Activated effector memory CD4-positive, alpha-beta T cell treated with Interleukin-2 at 50 U/mL for 16 hours (primary cell): ENCODE measurements at places on chromosomes 5 and 9.

- no peak for DNase-seq
Observed at GRCh38 chr9:116860509-116861120, 173.5 kb downstream of the TRIM32 start.

- no peak for DNase-seq
Observed at GRCh38 chr9:133134388-133135145, 13.5 kb upstream of the RALGDS start.

DNA sequence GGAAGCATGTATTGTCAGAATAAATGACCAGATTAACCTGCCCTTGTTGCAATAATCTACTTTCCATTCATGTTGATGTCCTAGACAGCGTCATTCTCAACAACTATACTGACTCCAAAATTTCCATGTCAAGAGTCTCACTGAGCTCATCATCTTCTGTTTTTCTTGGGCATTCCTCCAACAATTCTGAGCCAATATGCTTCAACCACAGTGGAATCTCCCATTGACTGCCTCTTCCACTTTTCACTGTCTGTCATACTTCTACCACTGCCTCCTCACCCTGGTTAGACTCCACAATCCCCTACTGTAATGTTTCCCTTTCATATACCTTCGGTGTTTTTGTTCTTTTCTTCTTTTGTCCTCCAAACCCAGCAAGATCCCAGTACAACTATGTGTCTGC, 162.8 kb downstream of the TLE1 start:
- DNase-seq: no peak

DNA sequence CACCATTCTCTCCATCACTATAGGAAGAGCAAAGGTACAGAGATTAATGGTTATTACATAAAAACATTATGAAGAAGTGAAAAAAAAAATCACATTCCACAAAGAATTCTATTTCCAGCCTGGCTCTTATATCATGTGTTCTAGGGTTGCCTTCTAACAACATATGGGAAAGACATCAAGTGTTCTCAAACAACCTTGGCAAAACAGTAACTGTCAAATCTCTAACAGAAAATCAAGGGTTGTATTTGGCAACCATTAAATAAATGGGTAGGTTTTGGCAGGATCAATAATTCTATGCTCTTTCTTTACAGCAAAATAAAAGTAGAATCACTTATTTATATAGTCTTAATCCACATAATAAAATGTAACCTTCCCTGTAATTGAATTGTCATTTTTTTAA, 728.9 kb downstream of the MAT2B start:
- DNase-seq: no peak

- DNase-seq: no peak
Observed at GRCh38 chr5:75319638-75320037, 17.4 kb upstream of the HMGCR start.

GRCh38 chr5:136374003-136374402, 8.7 kb upstream of the TRPC7 start:
- DNase-seq: no peak

- no peak for DNase-seq
Observed at GRCh38 chr9:121784731-121785411, 133.4 kb downstream of the DAB2IP start.

DNA sequence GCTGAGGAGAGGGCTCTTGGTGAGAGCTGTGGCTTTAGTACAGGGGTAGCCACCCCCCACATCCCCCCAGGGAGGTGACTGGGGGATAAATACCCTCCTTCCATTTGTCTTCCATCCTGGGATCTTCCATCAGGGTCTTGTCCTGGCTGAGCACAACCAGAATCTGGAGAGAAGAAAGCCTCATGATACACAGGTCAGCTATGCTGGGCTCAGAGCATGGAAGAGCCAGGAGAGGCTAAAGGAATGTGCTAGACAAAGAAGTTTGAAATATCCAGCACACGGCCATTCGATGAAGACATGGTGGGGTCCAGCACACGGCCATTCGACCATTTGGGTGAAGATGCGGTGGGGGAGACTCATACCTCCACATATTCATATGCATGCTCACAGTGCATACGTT, 30.0 kb downstream of the ROPN1L start:
- no peak for DNase-seq

- no peak for DNase-seq
Observed at GRCh38 chr9:34190996-34191892, 12.4 kb downstream of the UBAP1 start.

DNA sequence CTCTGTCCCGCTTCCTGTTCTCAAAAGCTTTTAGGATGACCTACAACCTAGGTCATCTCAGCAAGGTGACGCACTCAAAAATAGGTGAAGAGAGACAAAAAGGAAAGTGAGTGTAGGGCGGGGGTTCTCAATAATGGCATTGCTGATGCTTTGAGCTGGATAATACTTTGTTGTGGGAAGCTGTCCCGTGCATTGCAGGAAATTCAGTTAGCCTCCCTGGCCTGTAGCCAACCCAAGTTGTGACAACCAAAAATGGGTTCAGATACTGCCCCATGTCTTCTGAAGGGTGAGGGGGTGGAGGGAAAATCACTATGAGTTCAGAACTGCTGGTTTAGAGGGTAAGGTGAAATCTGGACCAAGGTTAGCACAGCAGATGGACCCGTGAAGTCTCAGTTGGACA, 151.4 kb downstream of the MAST4 start:
- DNase-seq: no peak
